Femur (tissue), 1 donor: ENCODE measurements at places on chromosomes 2 and 18.

DNA sequence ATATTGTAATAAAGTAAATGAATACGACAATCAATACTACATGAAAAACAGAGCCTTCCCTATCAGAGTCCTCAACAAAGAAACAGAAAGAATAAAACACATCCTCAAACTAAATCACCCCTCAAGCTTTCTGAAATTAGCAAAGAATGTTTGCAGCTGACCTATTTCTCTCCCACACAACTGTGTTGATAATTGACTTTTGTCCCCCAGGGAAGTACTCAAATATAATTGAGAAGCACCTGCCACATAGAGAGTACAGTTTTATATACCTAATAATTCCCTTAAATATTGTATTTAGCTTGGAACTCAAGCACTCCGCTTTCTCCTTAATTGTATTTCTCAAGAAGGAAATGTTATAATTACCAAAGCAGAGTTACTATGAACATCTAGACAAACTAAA, 12.6 kb downstream of the CACNB4 start:
- no peak for DNase-seq

GRCh38 chr2:143564419-143564818, 435.2 kb downstream of the ARHGAP15 start:
- DNase-seq, result no peak

- no peak for DNase-seq
Measured at GRCh38 chr2:9596621-9597311, 34.0 kb downstream of the YWHAQ start.

GRCh38 chr2:190879474-190880377, 895 bp upstream of the GLS start:
- DNase-seq, result no peak

DNA sequence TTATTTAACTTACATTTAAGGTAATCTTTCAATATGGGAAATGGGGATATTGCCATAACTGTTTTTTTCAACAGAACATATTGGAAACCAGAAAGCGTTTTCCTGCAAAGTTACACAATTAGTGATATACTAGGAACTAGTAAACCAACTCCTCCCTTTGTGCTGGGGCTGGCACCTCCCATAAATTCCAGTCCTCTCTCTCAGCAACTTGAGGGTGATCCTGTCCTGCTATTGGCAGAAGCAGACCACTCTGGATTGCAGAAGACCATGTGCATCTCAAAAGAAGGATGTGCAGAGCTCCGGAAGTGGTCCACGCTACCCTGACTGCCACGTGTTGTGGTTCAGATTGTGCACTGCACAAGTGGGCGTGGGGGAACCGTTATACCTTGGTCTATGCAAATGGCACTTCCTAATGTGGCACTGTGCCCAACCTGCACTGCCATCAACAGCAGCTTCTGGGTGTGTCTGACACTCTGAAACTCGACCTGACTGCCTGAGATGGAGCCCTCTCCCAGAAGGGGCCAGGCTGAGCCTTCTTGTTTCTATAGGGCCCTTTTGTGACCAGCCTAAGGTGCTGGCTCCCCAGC, 219.2 kb downstream of the ZNF516 start:
- no peak for DNase-seq

DNA sequence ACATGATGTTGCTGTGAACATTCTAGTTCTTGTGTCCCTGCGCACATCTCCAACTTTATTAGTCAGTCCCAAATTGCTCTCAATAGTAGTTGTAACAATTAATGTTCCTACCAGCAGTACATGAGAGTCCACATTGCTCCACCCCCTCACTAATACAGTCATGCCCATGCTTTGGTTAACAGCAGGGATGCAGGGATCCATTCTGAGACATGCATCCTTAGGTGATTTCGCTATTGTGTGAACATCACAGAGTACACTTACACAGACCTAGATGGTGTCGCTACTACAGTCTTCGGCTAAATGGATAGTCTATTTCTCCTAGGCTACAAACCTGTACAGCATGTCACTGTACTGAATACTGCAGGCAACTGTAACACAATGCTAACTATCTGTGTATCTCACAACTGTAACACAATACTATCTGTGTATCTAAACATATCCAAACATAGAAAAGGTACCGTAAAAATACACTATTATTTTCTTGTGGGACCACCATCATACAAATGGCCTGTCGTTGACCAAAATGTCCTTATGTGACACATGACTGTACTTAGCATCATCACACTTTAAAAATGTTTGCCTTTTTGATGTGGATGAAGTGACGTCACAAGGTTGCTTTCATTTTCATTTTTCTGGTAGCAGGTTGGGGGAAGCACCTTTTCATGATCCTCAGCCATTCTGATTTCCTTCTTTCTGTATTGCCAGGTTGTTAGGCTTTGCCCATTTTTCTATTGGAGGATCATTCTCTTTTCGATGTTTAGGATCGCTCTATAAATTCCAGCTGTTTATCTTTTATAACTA, 82.9 kb upstream of the RNF152 start:
- no peak for DNase-seq

- no peak for DNase-seq
Measured at GRCh38 chr2:59866436-59866835, 687.0 kb downstream of the BCL11A start.

DNA sequence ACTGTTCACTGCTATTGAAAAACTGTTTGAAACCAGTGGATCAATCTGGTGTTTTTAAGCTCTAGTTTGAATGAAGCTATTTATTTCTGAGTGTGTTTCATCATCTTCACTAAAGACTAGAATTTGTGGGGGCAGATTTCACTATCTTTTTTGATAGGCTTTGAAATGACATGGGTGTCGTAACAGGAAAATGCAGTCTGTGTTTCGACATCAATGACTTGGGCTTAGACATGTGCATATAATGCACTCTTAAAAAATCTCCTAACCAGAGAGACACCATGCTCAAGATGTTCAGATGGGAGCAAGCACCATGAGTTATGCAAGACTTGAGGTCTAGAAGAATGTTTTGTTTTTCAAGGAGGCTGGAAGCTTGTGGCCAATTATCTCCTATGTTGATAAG, 221.6 kb downstream of the GPD2 start:
- no peak for DNase-seq

- peak; percentile 34 for DNase-seq
Measured at GRCh38 chr2:17878281-17879136, at the start of gene KCNS3. TSS of gene KCNS3 (plus strand) at chr2:17878667. CDS start at chr2:17931009, 52,342 bp downstream.

- DNase-seq, result no peak
Measured at GRCh38 chr18:8319798-8320489, 289.3 kb upstream of the RAB12 start.

DNA sequence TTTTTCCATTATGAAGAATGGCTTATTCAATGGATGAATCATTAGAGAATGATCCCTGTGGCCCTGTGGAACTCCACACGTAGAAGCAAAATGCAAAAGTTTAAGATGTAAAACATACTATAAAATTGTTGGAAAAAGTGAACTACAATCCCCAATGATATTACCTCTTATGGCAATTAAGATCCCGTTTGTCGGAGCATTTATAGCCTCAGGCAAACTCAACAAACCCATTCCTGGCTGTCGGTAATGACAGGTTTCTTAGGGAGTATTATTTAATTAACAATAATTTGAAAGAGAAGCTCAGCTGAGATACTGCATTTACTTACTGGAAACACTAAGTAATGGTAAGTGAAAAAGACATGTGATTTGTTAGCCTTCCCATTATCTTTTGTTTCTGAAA, 138.3 kb downstream of the CDH20 start:
- DNase-seq, result no peak

DNA sequence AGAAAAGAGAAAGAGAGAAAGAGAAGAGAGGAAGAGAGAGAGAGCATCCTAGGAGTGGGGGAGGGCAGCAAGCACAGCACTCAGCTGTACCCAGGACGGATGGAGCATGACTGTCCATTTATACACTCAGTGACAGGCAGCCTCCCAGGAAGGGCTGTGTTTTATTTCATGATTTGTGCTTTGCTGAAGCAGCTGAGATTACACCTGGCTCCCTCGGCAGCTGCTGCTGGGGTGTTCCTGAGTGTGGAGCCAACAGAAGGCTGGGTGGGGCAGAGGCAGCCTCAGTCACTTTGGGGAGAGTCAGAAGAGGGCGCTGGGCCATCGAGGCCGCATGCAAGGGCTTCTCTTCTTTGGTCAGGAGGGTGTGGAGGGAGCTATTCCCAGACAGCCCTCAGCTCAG, 47.8 kb upstream of the TEX51 start:
- DNase-seq, result no peak

- DNase-seq, result no peak
Measured at GRCh38 chr18:596288-596881, 403 bp upstream of the CLUL1 start.

DNA sequence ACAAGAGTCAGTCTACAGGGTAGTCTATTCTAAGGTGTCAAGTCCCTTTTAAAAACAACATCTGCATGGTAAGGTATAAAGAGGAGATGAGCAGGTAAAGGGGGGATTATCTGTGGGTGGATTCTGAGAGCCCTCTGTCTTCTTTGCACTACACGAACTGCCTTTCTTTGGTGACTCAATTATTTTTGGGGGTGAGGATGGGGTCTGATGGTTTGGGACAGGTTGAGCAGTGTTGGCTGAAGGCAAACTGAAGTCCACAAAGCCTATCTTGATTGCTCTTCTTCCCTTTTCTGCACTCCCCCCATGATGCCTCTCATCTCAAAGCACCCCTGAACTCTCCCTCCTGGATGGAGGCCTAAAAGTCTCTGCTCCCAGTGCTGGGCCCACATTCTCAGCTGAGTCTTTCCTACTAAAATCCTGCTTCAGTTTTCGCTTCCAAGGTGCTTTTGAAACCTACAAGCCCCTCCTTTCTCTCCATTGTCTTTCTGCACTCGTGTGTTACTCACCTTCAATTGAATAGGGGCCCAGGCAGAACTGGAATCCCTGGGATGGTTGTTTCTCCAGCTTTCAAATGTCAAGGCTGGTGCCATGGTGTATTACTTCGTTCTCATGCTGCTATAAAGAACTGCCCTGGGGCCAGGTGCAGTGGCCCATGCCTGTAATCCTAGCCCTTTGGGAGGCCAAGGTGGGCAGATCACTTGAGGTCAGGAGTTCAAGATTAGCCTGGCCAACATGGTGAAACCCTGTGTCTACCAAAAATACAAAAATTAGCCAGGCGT, 64.3 kb downstream of the PRKCE start:
- no peak for DNase-seq

GRCh38 chr18:53056064-53056463, 716.1 kb downstream of the DCC start:
- DNase-seq, result no peak

- DNase-seq, result peak; percentile 36
Measured at GRCh38 chr18:76451396-76452331, 43.4 kb downstream of the ZNF516 start.

GRCh38 chr18:22169011-22169888, at the start of gene GATA6:
TSS of gene GATA6 (plus strand) at chr18:22169589. CDS start at chr18:22171145, 1,556 bp downstream.
- DNase-seq, result peak; percentile 84

DNA sequence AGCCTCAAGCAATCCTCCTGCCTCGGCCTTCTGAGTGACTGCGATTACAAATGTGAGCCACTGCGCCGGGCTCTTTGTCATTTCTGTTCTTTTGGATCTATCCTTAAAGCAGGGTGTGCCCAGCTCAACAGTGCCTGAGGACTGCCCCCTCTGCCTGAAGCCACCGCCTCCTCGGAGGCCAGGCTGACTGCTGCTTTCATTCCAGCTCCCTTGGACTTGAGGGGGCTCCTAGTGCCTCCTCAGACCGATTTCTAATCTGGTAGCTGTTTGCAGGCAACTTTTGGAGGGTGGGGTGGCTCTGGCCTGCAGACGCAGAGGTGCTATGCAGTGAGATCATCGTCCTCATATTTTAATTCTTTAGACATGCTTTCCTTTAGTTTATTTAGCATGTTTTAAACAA, 35.9 kb upstream of the KLF11 start:
- no peak for DNase-seq

- DNase-seq, result no peak
Measured at GRCh38 chr2:8469709-8470493, 212.0 kb upstream of the ID2 start.

DNA sequence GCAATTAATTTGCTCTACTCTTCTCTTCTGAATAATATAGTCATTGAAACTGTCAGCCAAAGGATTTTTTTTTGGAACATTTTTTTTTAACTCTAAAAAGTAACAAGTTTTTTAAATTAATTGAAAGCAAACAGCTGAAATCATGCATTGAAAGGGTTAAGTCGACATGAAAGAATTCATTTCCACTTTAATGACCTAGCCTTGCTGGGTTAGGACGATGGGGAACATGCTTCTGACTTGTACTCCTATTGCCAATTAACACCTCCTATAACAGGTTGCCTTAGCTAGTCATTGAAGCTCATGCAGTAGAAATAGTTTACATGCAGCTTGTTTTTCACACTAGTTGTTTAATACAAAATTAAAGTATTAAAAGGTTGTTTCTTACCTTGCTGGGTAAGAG, 47.8 kb downstream of the PSMD14 start:
- DNase-seq, result no peak

DNA sequence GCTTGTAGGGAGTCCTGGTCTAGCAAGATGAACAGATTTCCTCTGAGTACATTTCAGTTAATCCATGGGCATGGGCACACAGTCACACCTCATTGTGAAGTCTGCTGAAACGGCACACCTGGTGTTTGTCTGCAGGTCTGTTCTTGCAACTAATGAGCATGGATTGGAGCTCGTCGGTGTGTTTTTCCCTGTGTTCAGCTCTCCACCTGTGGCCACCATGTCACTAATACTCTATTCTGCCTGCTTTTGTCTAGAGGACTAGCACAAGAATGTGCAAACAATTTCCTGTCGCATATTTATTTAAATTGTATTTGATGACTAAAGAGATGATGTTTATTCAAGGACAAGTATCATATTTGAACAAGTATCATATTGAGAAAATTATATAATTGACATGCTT, 24.5 kb upstream of the PPP4R1 start:
- no peak for DNase-seq

- no peak for DNase-seq
Measured at GRCh38 chr2:181036848-181037603, 56.6 kb downstream of the UBE2E3 start.

DNA sequence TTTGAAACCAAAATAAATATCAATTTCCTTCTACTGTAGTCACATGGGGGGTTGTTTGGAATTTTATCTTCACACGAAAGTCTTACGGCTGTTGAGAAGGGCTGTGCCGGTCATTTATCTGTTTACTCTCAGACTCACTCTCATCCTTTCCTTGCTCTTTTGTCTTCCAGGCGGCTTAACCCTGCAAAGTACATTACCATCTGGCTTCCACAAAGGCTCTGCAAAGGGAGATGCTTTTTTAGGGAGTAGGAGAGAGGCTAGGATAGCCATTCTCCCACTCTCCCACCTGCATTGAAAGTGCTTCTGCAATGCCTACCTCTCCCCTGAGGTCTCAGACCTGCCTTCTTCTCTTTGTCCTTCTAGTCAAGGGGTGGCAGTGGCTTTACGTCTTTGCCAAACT, 247.6 kb downstream of the MEIS1 start:
- no peak for DNase-seq

DNA sequence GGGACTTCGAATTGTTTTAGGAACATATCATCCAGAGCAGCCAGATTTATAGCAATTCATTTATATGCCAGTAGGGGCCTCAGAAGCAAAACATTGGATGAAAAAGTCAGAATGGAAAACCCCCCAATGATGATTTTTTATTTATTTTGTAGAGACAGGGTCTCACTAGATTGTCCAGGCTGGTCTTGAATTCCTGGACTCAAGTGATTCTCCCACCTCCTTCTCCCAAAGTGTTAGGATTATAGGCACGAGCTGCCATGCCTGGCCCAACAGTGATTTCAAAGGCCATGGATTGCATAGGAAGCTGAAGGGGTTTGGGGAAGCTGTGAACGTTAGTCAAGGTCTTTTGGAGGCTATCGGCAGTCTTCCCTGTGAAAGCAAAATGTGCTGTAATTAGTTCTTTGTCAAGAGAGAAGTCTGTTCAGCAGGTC, 21.9 kb upstream of the MCFD2 start:
- no peak for DNase-seq
